GOT3 (cell line): ENCODE measurements at places on chromosomes 2 and 18.

- no peak for DNase-seq
These were observed 1084.7 kb upstream of the LRRTM1 start for GRCh38 chr2:81389203-81389602.

- DNase-seq, result no peak
These were observed 500.2 kb downstream of the FBXO15 start for GRCh38 chr18:73647391-73647790.

GRCh38 chr18:69885841-69886531 lies 61.7 kb downstream of the CD226 start:
- no peak for DNase-seq

DNA sequence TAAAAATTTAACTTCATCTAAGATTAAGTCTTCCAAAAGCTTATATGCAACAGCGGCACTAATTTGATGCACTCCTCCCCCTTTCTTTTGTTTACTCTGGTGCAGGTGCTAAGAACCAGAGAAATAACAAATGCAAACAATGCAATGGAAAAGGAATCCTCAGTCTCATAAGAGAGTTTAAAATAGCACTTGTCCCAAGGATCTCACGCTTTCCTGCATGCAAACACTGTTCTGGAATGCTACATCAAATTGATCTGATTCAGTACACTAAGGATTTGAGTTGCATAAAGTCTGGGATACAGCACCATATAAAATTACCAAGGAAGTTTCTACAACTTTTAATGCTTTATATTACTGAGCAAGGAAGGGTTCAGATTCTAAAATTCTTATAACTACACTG lies 50.5 kb downstream of the SEPTIN10 start:
- DNase-seq, result no peak
